ENCODE measurements at places on chromosomes 7 and 10.
A peak's percentile ranks its signal among the peaks of the same experiment; 100 is the strongest.

DNA sequence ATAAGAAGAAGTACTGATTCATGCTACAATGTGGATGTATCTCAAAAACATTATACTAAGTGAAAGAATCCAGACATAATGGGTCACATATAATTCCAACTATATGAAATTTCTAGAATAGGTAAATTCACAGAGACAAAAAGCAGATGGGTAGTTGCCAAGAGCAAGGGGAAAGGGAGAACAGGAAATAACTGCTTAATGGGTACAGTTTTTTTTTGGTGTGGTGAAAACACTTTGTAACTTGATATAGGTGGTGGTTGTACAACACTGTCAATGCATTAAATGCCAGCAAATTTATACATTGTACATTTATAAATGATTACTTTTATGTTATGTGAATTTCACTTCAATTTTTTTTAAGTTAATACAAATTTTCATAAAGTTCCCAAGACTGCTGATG is 19.4 kb upstream of the LRRN3 start:
- DNase-seq, result no peak

DNA sequence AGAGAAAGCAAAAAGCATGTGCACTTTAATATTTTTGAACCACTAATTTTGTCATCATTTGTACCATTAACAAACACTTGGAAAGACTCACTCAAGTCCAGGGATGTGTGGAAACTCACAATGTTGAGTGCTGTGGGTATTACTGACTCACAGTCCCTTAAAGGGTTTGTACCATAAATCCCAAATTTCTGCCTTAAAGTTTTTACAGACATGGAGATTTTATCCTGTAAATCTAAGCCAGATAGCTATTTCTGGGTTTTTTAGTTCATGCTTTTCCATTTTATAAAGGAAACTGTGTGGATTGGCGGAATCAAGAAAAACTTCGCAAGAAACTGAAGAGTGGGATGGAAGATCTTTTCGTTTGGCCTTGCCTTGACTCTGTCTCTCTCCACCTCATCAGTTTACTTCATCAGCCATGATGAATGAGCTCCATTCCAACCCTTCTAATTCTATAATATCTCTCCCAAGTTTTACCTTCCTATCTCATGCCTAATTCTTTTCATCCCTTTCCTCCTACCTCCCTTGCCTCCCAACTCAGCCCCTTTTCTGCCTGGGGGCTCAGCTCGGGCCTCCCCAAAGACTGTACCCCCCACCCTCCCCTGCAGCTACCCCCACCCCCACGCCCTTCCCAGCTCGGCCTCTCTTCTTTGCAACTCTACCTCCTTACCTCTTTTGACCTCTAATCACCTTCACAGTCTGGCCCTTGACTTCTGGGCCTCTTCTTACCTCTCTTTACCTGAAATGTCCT is 218.5 kb upstream of the MKLN1 start:
- DNase-seq, result no peak

- DNase-seq, result no peak
Measured at GRCh38 chr10:68781613-68782574, 45.4 kb upstream of the STOX1 start.

GRCh38 chr10:3682745-3683144 is 102.3 kb downstream of the KLF6 start:
- no peak for DNase-seq

- DNase-seq, result no peak
Measured at GRCh38 chr10:119469846-119470245, 72.7 kb downstream of the RGS10 start.

GRCh38 chr7:4906682-4907081 is 23.2 kb upstream of the RADIL start:
- DNase-seq, result no peak

GRCh38 chr7:23212841-23213240 is 31.0 kb downstream of the NUP42 start:
- DNase-seq, result peak; percentile 10

GRCh38 chr10:92757066-92757710 is 67.4 kb downstream of the HHEX start:
- peak; percentile 66 for DNase-seq

DNA sequence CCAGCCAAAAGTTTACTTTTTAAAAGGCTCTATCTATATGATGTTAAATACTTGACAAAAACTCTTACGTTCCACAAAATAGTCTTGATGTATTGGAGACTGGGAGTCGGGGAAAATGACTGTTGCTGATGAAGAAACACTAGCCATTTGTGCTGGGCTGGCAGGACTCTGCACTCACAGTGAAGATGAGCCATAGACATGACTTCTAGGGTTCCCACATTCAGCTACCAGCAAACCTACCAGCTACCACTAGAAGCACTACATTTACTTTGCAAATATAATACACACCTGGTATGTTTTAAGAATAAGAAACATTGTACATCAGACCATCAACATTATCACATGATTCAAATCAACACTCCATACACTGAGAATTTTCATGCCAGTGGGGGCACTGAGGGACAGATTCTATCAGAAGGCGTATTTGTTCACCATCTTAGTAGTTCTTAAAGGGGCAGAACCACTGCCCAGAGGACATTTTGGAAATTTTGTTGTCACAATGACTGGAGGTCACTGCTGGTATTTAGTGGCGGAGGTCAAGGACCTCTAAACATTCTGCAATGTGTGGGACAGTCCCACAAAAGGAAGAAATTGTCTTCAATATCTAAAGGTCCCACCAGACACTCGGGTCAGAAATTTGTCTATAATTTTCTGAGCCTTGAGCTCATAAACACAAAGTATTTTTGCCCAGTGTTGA is 52.3 kb downstream of the PARD3 start:
- DNase-seq, result no peak

DNA sequence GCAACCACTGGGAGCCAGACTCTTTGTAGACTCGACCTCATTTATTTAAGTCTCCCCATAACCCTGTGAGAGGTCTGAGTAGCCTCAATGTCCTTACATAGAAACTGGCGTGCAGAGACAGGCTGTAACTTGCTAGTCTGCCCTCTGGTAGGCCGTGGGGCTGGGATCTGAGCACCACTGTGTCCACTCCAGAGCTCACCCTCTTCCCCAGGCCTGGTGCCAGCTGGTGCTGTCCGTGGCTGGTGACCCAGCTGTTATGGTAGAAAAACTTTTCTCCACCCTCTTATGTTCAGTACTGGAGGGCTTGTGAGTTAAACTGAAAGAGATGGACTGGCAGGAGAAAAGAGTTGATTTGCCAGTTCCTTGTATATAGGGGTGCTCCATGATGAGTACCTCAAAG is 41.9 kb downstream of the ADAMTS14 start:
- DNase-seq, result no peak

DNA sequence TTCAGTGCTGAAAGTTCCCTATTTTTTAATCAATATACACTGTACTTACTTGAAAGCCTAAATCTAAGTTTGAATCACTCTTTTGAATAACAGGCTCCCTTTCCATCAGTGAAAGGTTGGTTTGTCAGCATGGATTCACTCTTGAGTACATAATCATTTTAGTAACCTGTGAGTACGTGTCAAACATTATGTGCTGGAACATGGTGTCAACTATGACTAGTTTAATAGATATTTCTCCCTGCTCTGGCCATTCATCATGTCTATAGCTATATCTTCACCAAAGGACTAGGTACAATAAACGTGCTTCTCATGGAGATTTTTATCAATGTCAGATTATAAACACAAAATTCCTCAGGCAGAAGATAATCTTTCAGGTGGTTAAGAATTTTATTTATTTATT is 61.7 kb upstream of the MDFIC start:
- DNase-seq, result no peak

GRCh38 chr10:34286136-34286739 is 528.9 kb downstream of the PARD3 start:
- peak; percentile 65 for DNase-seq

- no peak for DNase-seq
Measured at GRCh38 chr7:36984710-36985312, 260.5 kb upstream of the AOAH start.

- DNase-seq, result no peak
Measured at GRCh38 chr7:50317697-50318669, 13.5 kb downstream of the IKZF1 start.

DNA sequence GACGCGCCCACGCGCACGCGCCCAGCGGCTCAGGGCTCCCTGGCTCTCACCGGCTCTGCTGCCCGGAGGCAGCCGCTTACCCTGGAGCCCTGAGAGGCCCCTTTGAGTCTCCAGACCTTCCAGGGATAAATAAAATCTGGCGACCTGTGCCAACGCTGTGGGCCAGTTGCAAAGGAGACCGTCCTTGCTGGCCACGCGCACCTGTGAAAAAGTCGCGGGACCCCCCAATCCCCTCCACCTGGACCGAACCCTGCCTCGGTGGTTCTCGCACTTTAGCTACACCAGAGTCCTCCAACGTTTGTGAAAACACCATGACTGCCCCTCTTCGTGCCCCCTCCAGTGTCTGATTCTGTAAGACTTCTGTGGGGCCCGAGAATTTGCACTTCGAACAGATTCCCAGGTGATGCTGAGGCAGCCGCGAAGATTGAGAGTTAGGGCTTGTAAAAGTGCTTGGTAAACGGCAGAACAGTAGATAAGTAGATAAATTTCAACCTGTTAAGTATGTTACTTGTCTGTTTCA is 102.4 kb upstream of the SVIL start:
- no peak for DNase-seq

- peak; percentile 61 for DNase-seq
Measured at GRCh38 chr7:101635484-101635883, 6.4 kb upstream of the MYL10 start.

DNA sequence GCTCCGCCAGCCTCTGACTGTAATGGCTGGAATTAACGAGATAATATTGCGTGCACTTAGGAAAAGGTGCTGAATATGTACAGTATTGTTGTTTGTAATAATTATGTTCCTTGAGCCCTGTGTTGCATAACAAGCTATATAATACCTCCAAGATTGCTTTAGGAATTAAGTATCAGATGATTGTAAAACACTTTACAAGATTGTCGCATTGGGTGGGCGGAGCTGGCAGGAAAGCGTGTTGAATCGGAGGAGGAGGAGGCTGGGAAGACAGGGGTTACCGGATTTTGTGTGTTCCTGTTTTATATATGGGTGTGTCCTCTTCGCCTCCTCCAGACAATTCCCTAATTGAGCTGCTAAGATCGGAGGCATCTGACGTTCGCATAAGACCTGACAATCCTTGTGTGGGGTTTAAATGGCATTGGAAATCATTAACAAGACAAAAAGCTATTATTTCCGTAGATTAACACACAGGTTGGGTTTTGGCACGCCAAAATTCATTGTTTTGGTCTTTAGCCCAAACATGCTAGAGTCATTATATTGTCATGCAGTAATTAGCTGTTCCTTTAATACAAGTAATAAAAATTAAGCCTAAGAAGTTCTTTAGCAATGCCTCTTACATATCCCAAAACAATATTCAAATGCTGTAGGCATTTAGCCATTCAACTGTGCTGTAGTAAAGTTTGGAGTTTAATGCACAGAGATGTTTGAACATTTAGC is 192.9 kb upstream of the SH2B2 start:
- no peak for DNase-seq

DNA sequence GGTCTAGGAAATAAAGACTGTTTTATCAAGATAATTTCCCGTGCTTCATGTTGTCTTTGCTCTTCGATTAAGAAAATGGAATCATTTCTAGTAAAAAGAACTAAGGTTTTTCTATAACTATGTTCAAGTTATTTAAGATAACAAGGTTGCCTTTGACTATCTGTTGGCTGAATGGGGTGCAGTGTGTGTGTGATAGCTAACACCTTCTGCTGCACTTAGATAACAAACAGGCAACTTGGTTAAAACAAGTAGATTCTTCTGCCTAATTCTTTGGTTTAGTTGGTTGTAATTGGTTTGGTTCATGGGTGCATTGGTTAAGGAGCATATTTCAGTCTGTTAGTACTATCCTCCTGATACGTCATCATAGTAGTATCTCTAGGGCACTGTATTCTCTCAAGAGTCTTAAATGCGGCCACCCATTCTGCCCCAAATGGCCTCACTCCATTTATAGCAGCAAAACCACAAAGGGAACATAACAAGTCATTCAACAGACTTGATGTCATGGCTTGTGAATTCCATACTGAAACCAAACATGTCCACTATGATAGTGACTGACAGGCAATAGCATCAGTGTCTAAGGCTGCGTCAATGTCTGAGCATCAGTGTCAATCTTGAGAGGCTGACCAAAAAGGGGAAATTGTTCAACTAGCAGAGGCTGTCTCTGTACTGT is 55.7 kb downstream of the CCDC3 start:
- no peak for DNase-seq

DNA sequence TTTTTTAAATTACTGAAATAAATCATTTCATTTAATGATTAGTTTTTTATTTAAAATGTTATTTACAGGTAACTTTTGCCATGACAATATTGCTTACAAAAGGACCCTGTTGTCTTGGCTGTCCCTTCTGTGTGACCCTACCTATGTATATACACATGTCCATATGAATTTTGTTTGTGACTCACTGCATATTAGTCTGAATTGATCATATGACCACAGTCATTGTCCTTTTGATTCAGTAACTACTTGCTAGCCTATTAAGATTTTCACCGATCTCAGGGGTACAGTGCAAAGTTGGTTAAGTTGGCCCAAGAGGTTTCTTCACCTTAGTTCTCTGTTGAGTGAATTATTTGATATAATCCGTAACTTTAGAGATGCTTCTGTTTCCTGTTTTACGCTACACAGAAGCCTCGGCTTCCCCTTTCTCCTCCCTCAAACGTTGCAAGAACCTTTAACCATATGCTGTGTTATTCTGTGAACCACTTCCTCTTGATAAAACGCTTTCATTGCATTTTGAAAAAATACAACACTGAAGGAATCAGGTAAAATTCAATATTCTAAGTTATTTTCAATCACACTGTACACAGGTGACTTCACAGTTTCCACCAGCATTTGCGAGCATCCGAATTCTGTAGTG is 43.9 kb downstream of the APBB1IP start:
- DNase-seq, result no peak

DNA sequence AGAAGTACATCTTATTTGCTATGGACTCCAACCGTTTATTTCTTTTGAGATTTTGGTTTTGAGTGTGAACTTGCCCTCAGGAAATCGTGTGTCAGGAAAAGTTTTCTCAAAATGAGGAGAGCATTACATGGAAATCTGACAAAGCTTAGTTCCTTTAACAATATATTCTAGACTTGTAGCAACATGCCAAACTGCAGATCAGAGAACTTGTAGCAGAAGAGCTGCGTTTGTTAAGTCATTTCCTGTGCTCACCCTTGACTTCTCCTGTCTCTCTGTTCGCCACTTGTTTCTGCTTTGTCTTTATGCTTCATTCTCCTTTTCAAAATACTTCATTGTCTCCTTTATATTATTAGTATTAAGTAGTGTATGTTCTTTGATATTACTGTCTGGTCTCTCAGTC is 116.6 kb upstream of the FOXP2 start:
- DNase-seq, result no peak

- no peak for DNase-seq
Measured at GRCh38 chr7:93013446-93014061, 104.2 kb downstream of the SAMD9 start.
